Caudate nucleus (tissue), 63 donors: ENCODE measurements at places on chromosomes 16 and 17.
A peak's percentile ranks its signal among the peaks of the same experiment; 100 is the strongest.

- no peak for DNase-seq
Observed at GRCh38 chr16:52727849-52728248, 180.9 kb upstream of the TOX3 start.

- DNase-seq, result no peak
Observed at GRCh38 chr16:64545768-64546167, 576.1 kb downstream of the CDH11 start.

DNA sequence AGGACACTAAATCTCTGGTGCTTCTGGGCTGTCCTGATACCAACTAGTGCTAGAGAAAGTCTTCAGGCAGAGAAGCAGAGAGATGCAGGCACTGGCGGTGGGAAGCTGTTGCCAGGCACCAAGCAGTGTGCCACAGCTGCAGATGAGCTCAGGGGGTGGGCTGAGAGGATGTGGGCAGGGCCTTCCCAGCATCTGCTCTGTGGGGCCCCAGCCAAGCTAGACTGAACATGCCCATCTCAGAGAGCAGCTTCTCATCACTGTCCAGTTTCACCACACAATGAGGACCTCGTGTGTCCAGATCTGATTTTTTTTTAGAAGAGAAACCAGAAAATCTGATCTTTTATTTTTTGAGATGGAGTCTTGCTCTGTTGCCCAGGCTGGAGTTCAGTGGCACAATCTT lies 17.1 kb downstream of the PSKH1 start:
- DNase-seq, result peak; percentile 89

DNA sequence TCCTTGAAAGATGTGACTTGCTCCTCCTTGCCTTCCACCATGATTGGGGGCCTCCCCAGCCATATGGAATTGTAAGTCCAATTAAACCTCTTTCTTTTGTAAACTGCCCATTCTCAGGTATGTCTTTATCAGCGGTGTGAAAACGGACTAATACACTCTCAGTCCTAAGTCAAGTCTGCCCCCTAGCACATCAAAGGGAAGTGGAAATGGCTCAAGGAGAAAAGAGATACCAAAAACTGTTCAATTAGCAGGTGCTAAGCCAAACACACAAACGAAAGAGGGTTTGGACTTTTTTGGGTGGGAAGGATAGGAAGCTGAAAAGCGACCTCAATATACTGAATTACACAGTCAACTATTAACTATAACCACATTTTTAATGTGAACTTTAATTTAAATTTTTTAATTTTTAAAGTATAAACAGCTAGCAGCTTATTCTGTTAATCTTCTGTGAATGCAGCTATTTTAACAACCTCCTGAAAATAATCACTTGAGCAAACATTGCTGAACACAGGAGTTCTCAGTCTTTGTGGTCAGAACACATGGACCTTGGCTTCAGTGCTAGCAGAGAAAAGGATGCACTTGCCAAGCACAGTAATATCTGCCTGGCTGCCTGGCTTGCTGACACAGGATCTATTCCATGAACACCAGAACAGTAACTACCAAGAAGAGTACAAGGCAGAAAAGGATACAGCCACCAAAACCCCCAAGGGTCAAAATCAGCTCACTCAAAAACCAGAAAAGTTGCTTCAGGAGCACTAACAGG lies 10.9 kb downstream of the ZNF18 start:
- no peak for DNase-seq

GRCh38 chr16:55017321-55017720 lies 86.7 kb downstream of the IRX5 start:
- no peak for DNase-seq

DNA sequence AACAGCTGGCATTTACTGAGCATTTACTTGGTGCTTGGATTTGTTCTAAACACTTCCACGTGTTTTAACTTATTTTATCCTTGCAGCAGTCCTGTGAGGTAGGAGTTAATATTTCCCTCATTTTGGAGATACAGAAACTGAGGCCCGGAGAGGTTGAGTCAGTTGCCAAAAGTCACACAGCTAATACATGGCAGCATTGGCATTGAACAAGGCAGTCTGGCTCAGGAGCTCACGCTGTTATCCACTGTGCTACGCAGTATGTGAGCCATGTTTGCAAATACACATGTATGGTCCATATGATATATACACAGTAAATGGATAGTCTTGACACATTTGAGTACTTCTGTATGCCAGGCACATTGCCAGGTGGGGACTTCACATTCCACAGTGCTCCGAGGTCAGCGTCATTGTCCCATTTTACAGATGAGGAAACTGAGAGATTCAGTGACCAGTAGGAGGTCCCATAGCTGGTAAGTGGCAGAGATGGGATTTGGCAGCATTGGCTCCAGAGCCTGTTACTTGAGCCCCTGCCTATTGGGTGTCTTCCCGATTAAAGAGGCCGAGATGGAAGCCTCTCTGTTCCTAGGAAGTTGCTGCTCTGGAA lies 110.7 kb downstream of the ABCC6 start:
- no peak for DNase-seq

- DNase-seq, result no peak
Observed at GRCh38 chr16:47687694-47688093, 226.6 kb downstream of the PHKB start.

DNA sequence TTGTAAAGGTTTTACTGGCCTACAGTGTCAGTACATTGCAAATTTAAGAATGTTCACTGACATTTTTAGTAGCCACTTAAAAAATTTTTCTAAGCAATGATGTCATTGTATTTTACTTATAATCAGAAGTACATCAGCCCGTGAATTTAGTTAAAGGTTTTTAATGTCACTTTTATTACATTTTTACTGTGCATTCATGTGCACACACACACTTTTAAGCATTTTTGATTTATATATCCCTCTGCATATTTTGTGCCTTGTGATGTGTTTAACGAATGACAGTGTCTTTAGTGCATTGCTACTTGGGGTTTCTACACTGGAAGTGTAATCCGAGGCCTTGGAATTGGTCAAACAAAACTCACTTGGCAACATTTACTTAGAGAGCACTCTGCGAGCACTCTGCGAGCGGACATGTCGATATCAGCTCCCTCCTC lies 190.4 kb downstream of the WWOX start:
- no peak for DNase-seq

GRCh38 chr16:56848955-56849689 lies 15.9 kb upstream of the SLC12A3 start:
- DNase-seq, result no peak

- no peak for DNase-seq
Observed at GRCh38 chr17:50935996-50936266, 69.8 kb upstream of the TOB1 start.
